ENCODE measurements at places on chromosomes 1 and 21. TPM values are rescaled to one million over a fixed set of nuclear protein-coding genes. Genes with fewer than 3 reads are reported as not detected.

DNA sequence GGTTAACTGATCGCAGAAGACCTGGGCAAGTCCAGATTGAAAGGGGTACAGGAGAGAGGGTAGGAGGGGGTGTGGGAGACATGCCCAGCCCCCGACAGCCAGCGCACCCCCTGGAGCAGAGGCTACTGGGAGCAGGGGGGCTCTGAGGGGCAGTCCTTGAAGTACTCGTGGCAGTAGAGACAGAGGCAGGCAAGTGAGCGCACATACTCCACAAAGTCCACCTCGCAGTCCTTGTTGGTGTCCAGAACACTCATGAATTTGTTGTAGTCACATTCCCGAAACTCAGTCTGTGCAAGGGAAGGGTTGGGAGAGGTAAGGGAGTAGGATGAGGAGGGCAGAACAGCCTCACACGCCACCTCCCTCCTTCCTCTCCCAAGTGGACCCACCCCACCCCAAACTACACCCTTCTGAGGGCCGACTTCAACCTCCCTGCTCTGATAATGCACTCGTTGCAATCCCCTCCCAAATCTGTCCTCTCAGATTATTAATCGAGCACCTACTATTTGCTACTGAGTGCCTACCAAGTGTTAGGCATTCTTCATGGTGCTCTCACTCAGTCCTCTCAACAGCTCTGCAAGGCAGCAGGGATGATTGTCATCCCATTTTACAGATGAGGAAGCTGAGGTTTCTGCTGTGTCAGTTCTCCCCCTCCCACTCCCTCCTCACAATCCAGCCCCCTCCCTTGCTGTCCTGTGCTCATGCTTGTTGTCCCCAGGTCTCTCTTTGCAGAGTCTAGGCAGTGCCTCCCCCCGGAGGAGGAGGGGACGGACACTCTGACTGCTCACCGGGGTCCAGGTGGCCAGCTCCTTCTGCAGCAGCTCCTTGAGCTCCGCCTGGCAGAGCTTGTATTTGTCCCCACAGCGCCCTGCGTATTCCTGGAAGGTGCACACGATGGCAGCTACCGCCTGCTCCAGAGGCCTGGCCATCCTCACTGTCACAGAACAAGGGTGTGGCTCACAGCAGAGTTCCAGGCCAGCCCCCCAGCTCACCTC lies 1.2 kb downstream of the S100A3 start:
- peaks cover 41% of the 10 kb centered on the region for H3K4me1 ChIP-seq
- DNase-seq, result no peak
- H3K4me3 ChIP-seq, result no peak overlapping the region
- H3K27ac ChIP-seq, result peak overlapping the region; percentile 94

DNA sequence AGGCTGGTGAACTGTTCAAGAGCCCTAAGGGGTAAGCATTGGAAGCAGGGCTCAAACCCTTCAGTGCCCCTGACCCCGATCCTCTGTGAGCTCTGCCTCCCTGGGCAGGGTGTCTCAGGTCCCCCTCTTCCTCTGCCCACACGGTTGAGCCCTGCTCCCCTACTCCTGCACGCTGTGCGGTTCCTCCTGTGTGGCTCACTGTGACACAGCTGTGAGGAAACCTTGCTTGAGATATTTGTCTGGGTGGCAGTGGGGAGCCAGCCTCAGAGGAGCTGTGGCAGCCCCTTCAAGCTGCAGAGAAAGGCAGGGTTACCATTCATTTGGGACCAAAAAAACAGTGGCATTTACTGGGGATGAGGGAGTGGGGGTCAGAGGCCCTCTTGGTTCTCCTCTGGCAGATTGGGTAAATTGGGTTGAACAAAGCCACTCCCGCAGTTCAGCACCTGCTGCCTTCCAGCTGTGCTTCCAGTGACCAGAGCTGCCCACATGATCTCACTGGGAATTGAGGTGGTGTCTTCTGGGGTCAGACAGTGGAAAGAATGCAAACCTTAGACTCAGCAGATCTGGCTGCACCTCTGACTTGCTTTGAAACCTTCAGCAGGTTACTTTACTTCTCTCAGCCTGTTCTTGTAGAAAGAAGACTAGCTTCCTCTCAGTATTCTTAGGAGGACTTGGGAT lies 60.6 kb upstream of the CD1D start:
- peaks cover 31% of the 10 kb centered on the region for H3K4me1 ChIP-seq
- no peaks in the 10 kb centered on the region for H3K36me3 ChIP-seq
- no peak overlapping the region for H3K4me3 ChIP-seq
- H3K27ac ChIP-seq, result no peak overlapping the region
- no peak for DNase-seq
- no peaks in the 10 kb centered on the region for H3K27me3 ChIP-seq

- H3K27me3 ChIP-seq, result no peaks in the 10 kb centered on the region
- DNase-seq, result no peak
- no peak overlapping the region for H3K4me3 ChIP-seq
- no peak overlapping the region for H3K27ac ChIP-seq
- peaks cover 11% of the 10 kb centered on the region for H3K36me3 ChIP-seq
- no peaks in the 10 kb centered on the region for H3K4me1 ChIP-seq
Observed at GRCh38 chr1:52072291-52072690, 16.2 kb downstream of the BTF3L4 start.

PRDM16 gene
- total RNA-seq, result 54.3 TPM

COL11A1 gene
- 1.3 TPM for total RNA-seq

DNA sequence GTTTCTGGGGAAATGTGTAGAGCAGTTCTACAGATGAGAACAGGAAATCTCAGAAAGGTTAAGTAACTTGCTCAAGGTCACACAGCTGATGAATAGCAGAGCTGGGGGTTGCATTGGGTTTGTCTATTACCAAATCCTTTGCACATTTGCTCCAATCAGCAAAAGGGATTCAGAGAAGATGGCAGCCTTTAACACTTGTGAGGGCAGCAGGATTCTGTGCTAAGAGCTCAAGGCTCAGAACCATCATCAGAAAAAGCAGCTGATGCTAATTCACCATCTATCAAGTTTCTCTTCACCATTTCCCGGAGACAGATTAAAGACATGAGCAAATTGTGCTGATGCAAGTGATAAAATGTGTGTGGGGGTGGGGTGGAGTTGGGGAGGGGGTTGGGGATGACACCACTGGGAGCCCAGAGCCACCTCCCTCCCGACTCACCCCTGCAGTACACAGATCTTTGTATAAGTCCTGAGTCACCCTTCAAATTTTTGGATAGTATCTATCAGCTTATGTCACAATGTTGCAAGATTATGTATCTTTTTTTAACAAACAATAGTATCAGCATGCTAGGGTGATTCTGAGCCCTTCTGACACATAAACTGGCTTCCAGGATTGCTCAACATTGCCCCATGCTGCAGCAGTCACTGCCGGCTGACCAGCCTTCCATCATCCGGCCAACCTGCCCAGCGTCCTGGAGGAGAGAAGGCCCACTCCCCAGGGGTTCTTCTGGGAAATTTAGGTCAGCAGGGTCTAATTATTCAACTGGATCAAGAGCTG lies 2.8 kb upstream of the SPSB1 start:
- peak; percentile 52 for DNase-seq
- peak overlapping the region; percentile 74 for H3K27ac ChIP-seq

HP1BP3 gene
- 273 TPM for total RNA-seq

DNA sequence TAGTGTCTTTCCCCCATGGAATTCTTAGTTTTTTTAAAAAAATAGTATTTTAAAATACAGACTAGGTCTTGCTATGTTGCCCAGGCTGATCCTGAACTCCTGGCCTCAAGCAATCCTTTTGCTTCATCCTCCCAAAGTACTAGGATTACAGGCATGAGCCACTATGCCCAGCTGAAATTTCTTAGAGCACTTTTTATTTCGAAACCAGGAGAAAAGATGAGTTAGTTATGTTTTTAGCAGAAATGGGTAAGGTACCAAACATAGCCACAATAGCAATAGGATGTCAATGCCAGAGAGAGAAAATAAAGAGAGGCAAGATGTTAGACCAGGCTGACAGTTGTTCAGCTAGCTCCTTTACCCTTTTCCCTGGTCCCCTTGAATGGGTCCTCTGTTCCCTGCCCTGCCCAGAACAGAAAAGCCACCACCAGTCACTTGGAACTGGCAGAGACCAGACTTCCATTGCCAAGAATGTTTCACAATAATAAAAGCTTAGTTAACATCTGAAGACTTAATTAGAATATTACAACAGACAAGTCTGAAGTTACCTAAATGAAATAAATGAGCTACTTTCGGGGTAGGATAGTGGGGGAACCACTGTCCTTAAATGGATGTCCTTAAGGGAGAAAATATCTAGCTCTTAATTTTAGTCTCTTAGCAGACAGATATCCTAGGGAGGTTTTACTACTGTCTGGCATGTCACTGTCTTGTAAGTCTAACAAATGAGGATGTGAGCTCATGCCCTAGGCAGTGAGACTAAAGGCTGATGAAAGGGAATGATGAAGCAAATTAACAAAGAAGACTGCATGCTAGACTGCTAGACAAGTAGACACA lies 54.3 kb downstream of the ABL2 start:
- no peak overlapping the region for H3K4me3 ChIP-seq
- H3K27ac ChIP-seq, result no peak overlapping the region
- peaks cover 7% of the 10 kb centered on the region for H3K4me1 ChIP-seq
- DNase-seq, result no peak

NMNAT2 gene
- 24.6 TPM for total RNA-seq

RAP1GAP gene
- 588 TPM for total RNA-seq

DNA sequence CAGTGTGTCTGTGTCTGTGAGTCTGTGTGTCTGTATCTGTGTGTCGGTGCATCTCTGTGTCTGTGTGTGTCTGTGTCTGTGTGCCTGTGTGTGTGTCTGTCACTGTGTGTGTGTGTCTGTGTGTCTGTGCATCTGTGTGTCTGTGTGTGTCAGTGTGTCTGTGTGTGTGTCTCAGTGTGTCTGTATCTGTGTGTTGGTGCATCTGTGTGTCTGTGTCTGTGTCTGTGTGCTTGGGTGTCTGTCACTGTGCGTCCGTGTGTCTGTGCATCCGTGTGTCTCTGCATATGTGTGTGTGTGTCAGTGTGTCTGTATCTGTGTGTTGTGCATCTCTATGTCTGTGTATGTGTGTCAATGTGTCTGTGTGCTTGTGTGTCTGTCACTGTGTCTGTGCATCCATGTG lies 44.7 kb upstream of the POFUT2 start:
- no peak for DNase-seq
- H3K4me1 ChIP-seq, result peaks cover 64% of the 10 kb centered on the region
- no peaks in the 10 kb centered on the region for H3K36me3 ChIP-seq
- H3K27me3 ChIP-seq, result no peaks in the 10 kb centered on the region
- no peak overlapping the region for H3K4me3 ChIP-seq

- H3K36me3 ChIP-seq, result no peaks in the 10 kb centered on the region
- no peak overlapping the region for H3K4me3 ChIP-seq
- no peaks in the 10 kb centered on the region for H3K27me3 ChIP-seq
- peaks cover 4% of the 10 kb centered on the region for H3K4me1 ChIP-seq
Observed at GRCh38 chr1:231188072-231188471, 26.2 kb downstream of the TRIM67 start.

GRCh38 chr1:170131450-170131849 lies 14.3 kb upstream of the NTMT2 start:
- no peak overlapping the region for H3K27ac ChIP-seq
- H3K36me3 ChIP-seq, result no peaks in the 10 kb centered on the region
- H3K4me3 ChIP-seq, result no peak overlapping the region
- DNase-seq, result no peak

GRCh38 chr1:7587773-7588456 lies 183.2 kb upstream of the VAMP3 start:
- H3K4me1 ChIP-seq, result no peaks in the 10 kb centered on the region
- H3K27me3 ChIP-seq, result no peaks in the 10 kb centered on the region
- DNase-seq, result no peak
- no peak overlapping the region for H3K4me3 ChIP-seq
- no peaks in the 10 kb centered on the region for H3K36me3 ChIP-seq
- no peak overlapping the region for H3K27ac ChIP-seq

DNA sequence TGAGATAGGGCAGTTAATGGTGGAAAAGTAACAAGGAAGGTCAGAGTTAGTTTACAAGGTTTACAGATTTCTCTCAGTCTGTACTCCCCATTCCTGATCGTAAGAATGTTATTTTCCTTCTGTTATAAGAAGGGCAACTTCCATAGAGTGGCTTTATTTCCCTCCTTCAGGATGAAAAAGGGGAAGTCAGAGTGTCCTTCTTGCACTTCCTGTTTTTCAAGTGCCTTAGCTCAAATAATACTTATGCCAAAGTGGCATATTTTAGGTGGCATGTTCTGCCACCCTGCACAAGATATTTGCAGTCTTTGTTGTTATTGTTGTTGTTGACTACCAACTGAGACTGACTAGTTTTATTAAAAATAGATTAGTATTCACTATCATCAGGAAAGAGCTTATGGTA lies 730.7 kb upstream of the ADGRL4 start:
- H3K4me3 ChIP-seq, result no peak overlapping the region
- no peaks in the 10 kb centered on the region for H3K27me3 ChIP-seq
- no peak for DNase-seq
- H3K27ac ChIP-seq, result no peak overlapping the region
- no peaks in the 10 kb centered on the region for H3K4me1 ChIP-seq

DNA sequence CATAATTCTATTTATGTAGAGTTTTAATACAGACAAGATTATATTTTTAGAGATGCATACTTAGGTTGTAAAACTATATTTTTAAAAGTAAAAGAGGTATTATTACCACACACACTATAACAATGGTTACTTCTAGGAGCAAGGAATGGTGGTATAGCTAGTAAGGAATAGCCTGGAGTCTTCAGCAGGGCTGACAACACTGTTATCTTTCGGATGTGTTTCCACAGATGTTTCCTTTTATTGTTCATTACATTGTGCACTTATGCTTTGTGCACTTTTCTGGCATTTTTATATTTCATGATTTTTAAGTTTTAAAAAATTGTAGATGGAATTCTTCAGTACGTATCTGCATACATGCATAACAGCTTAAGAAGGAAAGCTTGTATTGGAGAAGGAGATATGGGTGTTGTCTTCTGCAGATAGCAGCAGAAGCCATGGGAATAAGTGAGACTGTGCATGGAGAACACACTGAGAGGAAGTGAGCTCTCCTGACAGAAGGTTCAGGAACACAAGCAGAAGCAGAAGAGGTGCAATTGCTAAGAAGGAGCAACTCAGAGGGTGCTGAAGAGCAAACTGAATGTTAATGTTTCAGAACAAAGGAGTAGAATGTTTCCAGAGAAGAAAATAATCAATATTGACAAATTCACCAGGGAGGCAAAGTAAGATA lies 91.8 kb downstream of the UCHL5 start:
- no peaks in the 10 kb centered on the region for H3K4me1 ChIP-seq
- H3K27ac ChIP-seq, result no peak overlapping the region
- no peak for DNase-seq
- H3K27me3 ChIP-seq, result no peaks in the 10 kb centered on the region
- no peaks in the 10 kb centered on the region for H3K36me3 ChIP-seq
- H3K4me3 ChIP-seq, result no peak overlapping the region

DNA sequence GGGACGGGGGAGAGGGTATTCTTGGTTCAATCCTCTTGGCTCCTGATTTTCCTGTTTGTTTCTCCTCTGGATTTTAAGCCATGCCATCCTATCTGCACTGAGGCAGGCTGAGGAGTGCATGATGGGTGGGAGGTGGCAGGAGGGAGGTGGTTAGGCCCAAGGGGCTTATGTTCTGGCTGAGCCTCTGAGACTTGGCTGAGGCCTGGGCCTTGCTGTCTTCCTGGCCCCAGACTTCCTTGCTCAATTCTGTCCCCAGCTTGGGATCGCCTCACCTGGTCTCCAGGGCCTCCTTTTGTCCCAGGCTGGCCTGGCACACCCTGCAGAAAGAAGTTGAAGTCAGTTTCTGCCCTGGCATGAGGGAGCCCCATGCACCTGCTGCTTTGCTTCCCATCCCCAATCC lies 11.2 kb downstream of the COL9A2 start:
- no peak overlapping the region for H3K4me3 ChIP-seq
- peaks cover 23% of the 10 kb centered on the region for H3K4me1 ChIP-seq
- H3K36me3 ChIP-seq, result no peaks in the 10 kb centered on the region
- H3K27ac ChIP-seq, result no peak overlapping the region

- no peak overlapping the region for H3K4me3 ChIP-seq
- no peak for DNase-seq
- H3K27me3 ChIP-seq, result no peaks in the 10 kb centered on the region
- H3K4me1 ChIP-seq, result no peaks in the 10 kb centered on the region
- H3K36me3 ChIP-seq, result no peaks in the 10 kb centered on the region
Observed at GRCh38 chr21:46084709-46085108, 13.2 kb upstream of the COL6A2 start.

SPATA45 gene
- not detected for total RNA-seq
